ENCODE measurements at places on chromosomes 7 and 10.
A peak's percentile ranks its signal among the peaks of the same experiment; 100 is the strongest.

DNA sequence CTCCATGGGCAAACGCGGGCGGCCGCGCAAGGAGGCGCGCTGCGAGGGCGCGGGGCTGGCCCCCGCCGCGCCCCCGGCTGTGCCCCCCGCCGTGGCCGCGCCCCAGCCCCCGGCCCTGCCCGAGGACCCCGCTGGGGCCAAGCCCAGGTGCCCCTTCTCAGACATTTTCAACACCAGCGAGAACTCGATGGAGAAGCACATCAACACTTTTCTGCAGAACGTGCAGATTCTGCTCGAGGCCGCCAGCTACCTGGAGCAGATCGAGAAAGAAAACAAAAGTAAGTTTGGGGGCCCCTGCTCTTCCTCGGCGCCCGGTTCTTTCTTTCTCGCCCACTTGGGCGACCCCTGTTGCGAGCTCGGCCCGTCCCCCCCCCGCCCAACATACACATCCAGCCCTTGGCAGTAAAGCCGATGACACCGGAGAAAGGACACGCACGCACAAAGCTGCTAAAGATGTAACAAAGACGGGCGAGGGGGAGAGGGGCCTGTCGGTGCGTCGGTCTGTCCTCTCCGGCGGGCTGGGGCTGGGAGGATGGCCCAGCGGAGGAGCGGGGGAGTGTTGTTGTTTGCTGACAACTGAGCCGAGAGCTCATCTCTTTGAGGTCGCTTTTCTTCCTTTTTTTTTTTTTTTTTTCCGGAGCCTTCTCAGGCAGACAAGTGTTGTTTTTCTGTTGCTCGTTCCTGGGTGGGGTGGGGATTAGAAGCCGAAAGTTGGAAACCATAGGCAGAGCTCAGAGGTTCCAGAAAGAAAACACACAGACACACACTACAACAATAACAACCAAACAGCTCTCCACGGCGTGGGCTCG is 604 bp downstream of the MXI1 start:
- H3K36me3 ChIP-seq: peaks cover 3% of the 10 kb centered on the region
- H3K4me1 ChIP-seq: peaks cover 39% of the 10 kb centered on the region
- H3K4me3 ChIP-seq: peak overlapping the region; percentile 89
- peaks cover 31% of the 10 kb centered on the region for H3K27me3 ChIP-seq

DNA sequence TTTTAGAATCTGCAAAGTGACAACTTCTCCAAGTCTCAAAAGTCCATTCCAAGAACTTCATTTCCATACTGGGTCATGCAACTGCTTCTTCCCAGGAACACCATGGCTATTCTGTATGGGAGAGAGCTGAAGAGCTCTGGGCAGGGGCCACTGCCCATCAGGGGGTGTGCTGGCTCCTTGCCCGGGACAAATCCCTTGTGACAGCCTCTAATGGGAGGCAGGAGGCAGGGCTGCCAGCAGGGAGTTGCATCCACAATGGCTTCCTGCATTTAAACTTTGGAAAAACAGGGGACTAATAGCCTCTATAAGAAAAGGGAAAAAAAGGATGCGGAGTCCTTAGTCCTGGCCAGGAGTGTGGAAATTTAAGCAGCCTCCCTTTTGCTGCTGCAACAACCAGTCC is 18.4 kb upstream of the FRMD4A start:
- no peak overlapping the region for H3K4me3 ChIP-seq
- H3K27me3 ChIP-seq: peaks cover 21% of the 10 kb centered on the region
- no peak overlapping the region for H3K27ac ChIP-seq
- H3K36me3 ChIP-seq: no peaks in the 10 kb centered on the region

DNA sequence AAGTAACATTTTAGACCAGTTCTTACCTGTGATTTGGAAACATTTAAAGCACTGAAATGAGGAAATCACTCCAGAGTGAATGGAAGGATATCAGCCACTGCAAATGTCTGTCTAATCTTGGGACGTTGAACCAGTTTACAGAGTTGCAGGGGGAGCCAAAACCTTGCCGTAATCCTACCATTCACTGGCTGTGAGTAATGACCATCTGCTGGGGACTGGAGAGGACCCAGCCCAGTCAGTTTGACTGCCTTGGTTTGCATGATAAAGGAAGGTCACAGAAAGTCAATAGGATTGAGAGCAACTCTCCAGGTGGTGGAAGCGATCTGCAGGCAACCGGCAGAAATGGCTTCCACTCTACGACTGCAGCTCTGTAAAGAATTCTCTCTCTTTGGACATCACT is 167.2 kb downstream of the AKR1D1 start:
- no peak for DNase-seq
- H3K27ac ChIP-seq: no peak overlapping the region
- H3K4me1 ChIP-seq: no peaks in the 10 kb centered on the region
- H3K27me3 ChIP-seq: no peaks in the 10 kb centered on the region

DNA sequence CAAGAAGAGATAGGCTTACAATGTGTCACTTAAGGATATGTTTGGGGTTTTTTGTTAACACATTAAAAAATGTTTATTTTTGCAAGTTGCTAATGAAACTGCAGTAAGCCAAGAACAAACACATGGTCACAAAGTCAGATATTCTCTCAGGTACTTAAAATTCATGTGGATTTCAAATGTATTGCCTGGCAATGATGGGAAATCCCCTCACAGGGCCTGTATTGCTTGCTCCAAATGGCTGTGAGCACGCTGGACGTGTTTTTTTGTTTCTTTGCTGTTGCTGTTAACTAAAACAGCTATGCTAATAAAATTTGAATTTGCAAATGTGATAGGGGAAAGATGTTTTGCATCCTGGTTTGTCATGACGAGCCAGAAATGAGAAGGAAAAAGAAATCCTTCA is 3.8 kb upstream of the CELF2 start:
- peaks cover 15% of the 10 kb centered on the region for H3K4me1 ChIP-seq
- no peak overlapping the region for H3K27ac ChIP-seq
- no peak for DNase-seq
- H3K4me3 ChIP-seq: no peak overlapping the region
- H3K36me3 ChIP-seq: peaks cover 2% of the 10 kb centered on the region
- H3K27me3 ChIP-seq: peaks cover 81% of the 10 kb centered on the region

DNA sequence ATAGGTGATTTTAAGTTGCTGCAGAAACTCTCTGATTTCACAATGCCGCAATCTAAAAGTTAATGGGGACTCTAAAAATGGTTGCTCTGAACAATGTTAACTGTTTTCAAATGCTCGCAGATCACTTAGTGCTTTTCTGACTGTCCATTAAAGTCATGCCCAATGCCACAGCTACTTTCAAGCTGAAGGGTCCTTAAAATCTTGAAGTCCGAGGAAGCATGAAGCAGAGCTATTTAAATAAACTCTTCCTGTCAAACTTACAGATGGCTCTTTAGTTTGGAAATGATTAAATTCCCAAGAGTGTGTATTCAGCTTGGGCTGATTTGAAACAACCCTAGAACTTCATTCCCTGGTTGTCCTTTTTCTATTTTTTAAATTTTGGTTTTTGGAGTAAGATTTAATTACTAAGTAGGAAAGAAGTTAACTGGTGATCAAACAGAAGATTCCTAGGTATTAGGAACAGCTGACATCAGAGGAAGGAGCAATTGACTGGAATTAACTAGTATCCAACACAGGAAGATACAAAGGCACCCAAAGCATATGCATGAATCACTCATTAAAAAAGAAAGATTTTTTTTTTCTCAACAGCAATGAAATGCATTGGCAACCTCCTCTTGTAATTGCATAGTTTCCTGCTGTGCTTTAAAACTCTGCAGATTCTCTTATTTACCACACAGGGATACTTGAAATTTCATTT is 105.1 kb downstream of the NRP1 start:
- H3K36me3 ChIP-seq: no peaks in the 10 kb centered on the region
- no peak overlapping the region for H3K4me3 ChIP-seq
- peaks cover 27% of the 10 kb centered on the region for H3K27me3 ChIP-seq
- H3K4me1 ChIP-seq: no peaks in the 10 kb centered on the region

GRCh38 chr10:101545898-101546297 is 42.2 kb downstream of the POLL start:
- H3K4me1 ChIP-seq: peaks cover 3% of the 10 kb centered on the region
- no peak overlapping the region for H3K27ac ChIP-seq
- H3K27me3 ChIP-seq: no peaks in the 10 kb centered on the region
- peaks cover 2% of the 10 kb centered on the region for H3K36me3 ChIP-seq
- no peak for DNase-seq

GRCh38 chr7:6444516-6445269 is 3.1 kb downstream of the DAGLB start:
- no peak overlapping the region for H3K4me3 ChIP-seq
- H3K27me3 ChIP-seq: no peaks in the 10 kb centered on the region
- peaks cover 36% of the 10 kb centered on the region for H3K36me3 ChIP-seq
- H3K27ac ChIP-seq: no peak overlapping the region
